ENCODE measurements at places on chromosomes 5 and 9.

DNA sequence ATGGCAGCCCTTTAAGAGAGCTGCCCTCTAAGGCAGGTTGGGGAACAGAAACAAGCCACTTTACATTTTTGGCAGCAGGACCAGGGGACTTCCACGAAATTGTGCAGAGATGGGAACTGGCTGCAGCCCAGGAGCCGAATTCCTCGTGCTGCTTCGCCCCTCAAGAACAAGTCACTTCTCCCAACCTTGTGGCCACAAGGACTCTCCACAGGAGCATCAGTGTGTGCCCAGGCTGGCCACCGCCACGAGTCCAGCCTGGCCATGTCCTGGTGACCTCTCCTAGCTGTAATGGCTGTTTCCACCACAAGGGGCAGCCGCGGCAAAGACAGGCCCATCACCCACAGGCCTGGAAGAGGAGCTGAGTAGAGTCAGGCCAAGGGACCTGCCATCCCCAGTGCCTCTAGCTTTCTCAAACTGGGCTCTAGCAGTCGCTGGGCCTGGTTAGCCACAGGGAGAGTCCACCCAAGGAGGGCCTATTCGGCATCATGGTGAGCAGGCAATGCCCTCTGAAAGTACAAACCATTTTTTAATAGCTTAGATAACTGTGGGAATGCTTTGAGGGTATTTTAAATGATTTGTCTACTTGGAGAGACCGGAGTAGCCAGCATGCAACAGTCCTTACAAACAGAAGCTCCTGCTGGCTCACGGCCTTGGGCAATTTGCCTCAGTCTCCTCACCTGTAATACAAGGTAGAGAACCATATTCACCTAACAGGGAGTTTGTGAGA, 129.0 kb downstream of the COL23A1 start:
- DNase-seq: no peak

DNA sequence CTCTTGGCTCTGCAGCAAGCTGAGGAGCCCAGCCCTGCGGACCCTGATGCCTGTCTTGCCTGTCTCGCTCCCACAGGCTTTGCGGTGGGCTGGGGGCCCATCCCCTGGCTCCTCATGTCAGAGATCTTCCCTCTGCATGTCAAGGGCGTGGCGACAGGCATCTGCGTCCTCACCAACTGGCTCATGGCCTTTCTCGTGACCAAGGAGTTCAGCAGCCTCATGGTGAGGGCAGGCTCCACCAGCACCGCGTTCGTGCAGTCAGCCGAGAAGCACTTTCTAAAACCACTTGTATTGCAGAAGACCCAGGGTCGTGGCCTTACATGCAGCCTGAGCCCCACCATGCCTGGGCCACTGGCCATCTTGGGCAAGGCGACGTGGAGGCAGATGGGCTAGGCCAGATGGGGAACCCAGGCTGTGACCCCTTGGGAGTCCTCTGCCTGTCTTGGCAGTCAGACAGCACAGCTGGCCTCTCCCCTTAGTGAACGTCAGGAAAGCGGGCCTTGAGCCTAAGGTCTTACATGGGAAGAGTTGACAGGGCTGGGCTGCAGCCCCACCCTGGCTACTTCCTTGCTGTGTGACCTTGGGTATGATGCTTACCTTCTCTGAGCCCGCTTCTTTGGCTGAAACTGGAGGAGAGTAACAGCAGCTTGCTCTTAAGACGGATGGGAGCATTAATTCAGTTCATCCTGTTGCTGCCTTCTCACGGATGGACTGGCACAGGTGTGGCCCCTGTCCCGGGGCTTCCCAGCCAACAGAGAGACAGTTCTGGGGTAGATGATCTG, 8.6 kb downstream of the SLC2A8 start:
- no peak for DNase-seq

DNA sequence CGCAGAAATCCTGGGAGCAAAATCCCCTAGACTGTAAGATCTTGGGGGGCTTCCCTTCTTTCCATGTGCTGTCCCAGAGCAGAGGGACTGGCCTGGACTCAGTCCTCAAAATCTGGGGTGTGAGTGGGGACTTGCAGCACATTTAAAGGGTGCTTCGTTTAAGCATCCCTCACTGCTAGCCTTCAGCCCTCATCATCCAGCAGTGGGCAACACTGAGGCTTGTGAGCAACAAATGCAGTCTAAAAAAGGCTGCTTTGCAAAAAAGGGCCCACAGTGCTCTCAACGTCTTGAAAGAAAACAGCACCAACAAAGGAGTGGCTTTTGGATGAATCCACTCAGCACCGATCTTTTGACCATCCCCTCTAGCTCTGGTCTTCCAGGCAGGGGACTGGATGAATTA, 128.3 kb upstream of the TBC1D2 start:
- peak; percentile 35 for DNase-seq

GRCh38 chr9:137487454-137488326, 28.6 kb upstream of the NSMF start:
- no peak for DNase-seq

Data from fibroblast of the aortic adventitia (primary cell).